ENCODE measurements at places on chromosomes 7 and 10.

- no peak for DNase-seq
Observed at GRCh38 chr10:77925795-77926565, 575 bp downstream of the DLG5 start.

- no peak for DNase-seq
Observed at GRCh38 chr7:101121991-101122932, 4.6 kb upstream of the SERPINE1 start.

- no peak for DNase-seq
Observed at GRCh38 chr7:157318015-157318706, 18.6 kb upstream of the DNAJB6 start.

DNA sequence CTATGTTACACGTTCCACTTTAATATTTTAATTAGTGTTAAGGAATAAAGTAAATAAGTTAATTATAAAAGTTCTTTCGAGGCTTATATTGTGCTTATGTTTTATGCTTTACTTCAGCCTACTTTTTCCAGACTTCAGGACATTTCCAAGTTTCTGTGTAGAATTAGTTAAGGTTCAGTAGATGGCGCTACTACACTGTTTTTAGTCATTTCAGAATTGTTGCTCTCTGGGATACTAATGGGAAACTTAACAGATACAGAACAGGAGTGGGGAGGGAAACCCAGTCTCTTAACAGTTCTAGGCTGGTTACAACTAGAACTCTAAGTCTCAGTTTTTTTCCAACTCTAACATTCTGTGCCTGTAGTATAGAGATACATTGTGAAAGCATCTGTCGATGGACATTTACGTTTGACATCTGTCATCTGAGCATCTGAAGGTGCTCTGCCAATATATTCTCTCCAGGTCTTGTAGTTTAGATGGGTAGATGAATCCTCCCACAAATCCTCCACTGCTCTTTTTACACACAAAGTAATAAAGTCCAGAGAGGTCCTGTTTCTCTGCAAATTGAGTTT, 56.8 kb upstream of the FAM171A1 start:
- DNase-seq: no peak

DNA sequence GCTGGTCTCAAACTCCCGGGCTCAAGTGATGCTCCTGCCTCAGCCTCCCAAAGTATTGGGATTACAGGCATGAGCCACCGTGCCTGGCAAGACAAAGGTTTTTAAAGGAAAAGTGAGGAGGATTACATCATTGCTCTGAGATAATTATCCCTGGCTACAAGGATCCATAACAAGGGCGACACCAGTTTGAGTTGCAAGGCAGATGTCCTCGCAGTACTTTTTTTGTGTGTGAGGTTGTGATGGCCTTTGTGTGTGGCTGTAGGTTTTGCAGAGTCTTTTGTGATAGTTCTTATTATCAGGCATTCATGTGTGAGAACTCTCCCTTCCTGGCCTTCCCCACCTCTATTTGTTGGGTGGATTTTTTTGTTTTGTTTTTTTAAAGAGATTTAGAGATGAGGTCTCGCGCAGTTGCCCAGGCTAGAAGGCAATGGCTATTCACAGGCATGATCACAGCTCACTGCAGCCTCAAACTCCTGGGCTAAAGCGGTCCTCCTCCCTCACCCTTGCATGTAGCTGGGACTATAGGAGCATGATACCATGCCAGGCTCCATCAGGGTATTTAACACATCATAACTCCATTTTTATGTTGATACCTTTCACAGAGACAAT, 10.0 kb downstream of the BTBD16 start:
- DNase-seq: no peak

DNA sequence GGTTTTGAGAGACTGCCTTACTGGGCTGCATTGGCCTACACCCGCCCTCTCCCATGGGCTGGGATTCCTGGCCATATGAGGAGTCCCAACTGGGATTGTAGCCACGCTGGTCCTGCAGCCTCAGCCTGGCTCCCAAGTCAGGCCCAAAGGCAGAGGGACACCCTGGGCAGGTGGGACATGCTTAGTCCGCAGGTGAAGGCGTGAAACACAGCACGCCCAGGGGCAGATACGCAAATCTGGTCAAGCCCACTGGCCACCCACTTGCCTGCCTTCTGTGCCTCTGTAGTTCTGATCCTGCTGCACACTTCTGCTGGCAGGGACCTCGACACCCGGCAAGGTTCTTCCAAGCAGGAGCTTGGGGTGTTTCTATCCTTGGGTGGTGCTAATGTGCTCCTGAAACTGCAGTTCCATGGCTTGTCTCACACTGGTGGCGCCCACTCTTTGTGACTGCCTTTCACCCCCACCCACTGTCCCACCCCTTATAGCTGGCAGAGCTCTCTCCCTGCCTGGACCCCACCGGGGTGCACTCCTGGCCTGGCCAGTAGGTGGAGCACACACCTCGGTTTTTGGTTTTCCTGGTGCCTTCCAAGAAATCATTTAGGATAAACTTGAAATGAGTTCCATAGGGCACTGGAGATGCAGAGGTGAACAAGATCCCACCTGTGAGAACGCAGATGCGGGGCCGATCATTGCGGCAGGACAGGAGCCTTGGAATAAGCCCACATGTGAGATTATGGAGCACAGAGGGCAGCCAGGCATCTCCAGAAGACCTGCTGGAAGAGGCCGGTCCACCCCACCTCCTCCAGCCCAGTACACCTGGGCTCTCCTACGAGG, 47.9 kb downstream of the MKI67 start:
- DNase-seq: no peak

DNA sequence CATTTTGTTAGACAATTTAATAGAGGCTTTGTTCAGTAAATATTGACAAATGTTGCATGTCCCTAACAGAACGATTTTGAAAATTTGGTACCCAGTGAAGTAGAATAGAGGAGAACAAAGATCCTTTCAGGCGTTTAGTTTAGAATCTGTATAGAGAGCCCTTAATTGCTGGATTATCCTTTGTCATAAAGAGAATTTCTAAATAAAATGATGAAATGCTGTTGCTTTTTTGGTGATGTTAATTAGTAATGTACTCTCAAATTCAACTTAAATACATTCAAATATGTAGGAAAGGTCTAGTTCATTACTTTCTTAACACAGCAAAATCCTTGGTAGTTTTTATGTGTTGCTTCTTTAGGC, 1.2 kb downstream of the LUC7L2 start:
- no peak for DNase-seq

DNA sequence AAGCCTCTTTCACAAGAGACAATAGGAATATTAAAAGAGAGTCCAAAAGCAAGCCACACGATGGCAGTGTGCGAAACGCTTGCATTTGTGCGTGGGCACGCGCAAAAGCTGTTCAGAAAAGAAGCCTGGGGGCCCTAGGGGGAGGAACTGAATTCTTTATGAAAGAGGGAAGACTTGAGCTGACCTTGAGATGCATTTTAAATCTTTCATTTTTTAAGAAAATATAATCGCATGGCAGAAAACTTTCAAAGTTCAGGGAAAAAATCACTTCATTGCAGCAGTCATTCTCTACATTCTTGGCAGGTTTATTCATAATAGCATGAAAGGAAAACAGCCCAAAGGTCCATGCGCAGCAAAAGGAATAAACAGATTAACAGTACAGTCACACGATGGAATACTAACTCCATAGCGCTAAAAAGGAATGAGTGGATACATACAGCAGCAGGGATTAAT, 206.5 kb upstream of the PRKCQ start:
- DNase-seq: no peak

- DNase-seq: no peak
Observed at GRCh38 chr7:137789215-137789882, 57.4 kb downstream of the DGKI start.

- DNase-seq: no peak
Observed at GRCh38 chr7:30647589-30648364, 34.5 kb downstream of the CRHR2 start.

DNA sequence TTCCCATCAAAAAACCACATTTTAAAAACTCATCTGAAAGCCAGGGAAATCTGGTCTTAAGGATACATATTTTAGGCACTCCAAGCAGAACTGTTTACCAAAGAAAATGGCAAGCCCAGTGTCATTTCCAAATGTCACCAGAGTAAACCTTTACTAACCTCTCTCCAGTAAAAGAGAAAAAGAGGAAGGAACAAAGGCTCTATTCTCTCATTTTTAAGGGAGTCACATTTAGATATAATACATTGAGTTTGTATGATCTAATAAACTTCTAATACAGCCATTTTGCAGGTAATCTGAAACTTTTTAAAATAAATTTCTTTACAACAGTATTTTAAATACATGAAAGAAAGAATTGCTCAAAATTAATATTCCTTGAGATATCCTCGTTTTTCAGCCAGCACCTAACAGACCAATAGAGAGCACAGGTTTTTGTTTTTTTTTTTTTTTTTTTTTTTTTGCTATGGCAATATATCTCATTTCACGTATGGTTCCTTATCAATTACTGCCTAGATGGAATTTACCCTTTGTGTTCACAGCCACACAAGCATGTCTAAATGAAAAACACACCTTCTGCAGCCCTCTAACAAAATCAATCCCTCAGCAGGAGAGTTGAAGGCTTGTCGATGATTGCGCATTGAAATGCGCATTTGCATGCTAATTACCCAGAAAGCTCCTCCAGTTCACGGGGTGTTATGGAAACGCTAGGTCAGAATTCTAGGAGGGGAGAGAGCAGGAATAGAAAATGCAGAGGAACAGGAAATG, 39.8 kb upstream of the MSRB2 start:
- no peak for DNase-seq

DNA sequence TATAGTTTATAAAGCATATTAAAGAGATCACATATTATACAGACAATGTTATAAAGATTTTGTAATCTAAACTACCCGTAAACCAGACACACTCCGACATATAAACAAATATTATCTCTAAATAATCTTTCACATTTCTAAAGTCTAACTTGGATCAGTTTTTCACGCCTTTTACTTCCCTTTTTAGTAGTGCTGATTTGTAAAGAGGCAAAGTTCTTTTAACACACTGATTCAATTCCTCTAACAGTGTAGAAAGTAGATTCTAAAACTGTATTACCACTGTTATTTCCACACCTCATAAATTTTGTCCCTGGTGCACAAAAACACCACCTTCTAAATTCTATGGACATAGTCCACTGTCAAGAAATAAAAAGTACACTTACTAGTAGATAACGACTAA, 230.9 kb downstream of the DOCK4 start:
- DNase-seq: no peak

- no peak for DNase-seq
Observed at GRCh38 chr10:72322280-72323058, 32.2 kb downstream of the DNAJB12 start.

All from NCI-H1048 (cell line).